ENCODE measurements at places on chromosomes 7 and 10.

GRCh38 chr7:135151533-135151932, 3.7 kb downstream of the TMEM140 start:
- DNase-seq, result no peak

GRCh38 chr7:155733582-155734444, 78.5 kb downstream of the SHH start:
- DNase-seq, result no peak

DNA sequence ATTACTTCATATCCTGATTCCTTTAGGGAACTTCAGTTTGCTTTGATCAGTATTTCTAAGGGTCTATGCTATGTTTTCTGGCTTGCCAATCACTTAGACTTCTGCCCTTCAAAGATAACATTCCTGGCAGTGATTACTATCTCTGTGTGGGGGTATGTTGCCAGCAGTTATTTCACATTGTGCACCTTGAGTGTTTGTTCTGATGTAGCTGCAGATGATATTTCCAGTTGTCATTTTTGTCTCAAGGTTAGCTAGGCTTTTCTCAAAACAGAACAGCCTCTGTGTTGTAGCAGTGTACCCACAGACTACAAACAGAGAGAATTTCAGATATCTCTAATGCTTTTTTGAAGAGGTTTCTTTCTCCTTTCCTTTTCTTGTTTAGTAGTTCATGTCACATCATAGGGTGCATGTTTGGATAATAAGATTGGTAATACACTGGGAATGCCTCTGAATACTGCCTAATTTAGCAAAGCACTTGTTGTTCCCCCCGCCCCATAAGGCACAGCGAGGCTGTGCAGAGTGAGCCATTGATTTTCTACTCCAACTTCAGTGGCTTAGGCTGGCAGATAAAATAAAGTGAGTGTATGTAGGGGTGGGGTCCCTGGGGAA, 134.7 kb upstream of the AGR3 start:
- no peak for DNase-seq

- no peak for DNase-seq
These were observed 66.4 kb downstream of the NHLRC2 start for GRCh38 chr10:113920875-113921274.

DNA sequence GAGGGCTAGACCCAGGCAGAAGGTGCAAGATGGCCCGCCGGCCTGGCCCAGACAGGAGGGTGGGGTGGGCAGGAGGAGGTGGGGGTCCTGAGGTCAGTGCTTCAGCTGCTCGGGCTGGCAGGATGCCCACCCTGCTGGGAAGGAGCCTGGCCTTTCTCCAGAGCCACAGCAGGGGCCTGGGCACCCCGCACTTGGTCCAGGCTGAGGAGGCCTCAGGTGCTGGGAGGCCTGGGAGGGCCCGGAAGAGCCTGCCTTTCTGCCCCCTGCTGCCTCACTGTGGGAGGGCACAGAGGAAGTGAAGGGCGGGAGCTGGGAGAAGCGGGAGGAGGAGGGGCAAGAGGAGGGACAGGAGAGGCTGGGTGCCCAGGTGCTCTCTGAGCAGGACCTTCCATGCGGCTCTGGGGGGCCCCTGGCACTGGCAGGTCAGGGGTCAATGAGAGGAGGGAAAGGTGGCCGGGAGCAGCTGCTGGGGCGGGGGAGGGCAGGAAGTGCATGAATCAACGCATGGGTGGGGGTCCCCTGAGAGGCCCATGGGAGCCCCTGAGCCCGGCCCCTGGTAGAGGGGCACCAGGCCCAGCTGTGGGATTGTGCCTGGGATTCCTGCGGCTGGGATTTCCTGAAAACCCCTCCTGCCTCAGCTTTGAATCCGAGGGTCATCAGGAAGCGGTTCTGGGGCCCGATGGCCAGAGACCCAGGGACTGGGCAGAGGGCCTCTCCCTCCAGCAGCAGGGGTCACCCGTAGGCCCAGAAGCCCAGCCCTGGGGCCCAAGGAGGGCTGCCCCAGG, 49.9 kb downstream of the PWWP2B start:
- DNase-seq, result no peak

DNA sequence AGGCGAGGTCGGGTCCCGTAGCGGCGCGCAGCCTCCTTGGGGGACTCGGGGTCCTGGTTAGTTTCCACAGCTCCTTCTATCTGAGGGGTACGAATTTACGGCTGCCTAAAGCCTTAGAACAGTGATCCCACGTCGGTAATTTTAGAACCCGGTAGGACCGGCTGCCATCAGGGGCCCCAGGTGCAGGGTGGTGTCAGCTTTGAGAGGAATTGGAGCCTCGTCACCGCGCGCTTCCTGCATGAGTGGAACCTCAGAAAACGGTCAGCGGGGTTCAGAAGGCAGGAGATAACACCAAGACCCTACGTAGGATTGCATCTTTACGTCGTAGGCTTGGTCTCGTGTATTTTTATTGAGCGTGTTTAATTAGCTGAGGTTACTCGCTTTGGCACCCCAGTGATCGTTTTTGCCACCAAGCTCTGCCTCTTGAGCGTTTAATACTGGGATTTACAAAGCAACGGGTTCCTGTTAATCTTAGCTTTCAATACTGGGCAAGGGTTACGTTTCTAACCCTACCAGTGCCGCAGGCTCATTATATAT, 443 bp downstream of the RNF32 start:
- peak; percentile 46 for DNase-seq

GRCh38 chr7:37070471-37070870, 346.2 kb upstream of the AOAH start:
- no peak for DNase-seq

GRCh38 chr7:55486192-55486590, 86.1 kb downstream of the VOPP1 start:
- DNase-seq, result no peak

- DNase-seq, result peak; percentile 16
These were observed at the start of gene WNT2 for GRCh38 chr7:117322741-117323304. Gene WNT2, minus strand, starts transcription at chr7:117323058. Its CDS starts 69 bp downstream, at chr7:117322989.

DNA sequence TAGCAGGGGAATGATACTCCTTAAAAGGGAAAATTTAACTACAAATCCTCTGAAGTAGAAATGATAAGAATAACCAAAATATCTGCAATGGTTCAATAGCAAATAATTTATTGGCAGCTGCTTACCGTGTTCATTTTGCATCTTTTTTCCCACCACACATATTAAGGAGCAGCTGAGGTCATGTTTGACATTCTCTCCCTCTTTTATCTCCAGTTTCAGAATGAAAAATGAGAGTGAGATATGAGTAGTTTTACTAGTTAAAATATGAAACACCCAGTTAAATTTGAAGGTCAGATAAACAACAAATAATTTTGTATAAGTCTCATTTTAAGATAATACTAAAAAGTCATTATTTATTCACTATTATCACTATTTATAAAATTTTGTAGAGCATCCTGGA, 3.1 kb downstream of the LIPN start:
- no peak for DNase-seq

- DNase-seq, result peak; percentile 2
These were observed 68.9 kb upstream of the DNAAF5 start for GRCh38 chr7:657565-658119.

DNA sequence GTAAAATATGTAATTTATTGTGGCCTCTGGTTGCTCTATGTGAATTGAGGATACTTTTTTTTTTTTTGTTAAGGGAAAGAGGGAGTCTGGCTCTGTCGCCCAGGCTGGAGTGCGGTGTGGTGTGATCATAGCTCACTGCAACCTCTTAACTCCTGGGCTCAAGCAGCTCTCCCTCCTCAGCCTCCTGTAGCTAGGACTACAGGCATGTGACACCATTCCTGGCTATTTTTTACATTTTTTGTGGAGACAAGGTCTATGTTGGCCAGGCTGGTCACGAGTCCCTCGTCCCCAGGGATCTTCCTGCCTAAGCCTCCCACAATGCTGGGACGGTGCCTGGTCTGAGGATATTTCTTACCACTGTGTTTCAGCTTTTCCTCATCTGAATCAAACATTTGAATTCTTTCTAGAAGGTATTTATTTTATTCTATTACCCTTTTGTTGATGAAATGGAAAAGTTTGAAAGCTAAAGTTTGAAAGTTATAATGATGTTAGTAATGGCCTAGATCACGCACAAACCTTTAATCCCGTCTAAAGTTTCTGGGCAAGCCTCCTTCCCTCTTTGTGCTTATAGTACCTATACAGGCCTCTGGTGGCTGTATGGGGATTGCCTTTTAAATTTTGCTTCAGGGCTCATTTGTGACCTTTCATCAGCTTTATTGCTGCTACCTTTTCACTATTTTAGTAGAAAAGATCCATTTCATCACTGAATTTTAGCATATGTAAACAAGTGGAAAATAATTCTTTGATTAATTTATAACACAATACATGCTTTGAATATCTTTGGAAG, 2.0 kb downstream of the IFRD1 start:
- DNase-seq, result peak; percentile 43

DNA sequence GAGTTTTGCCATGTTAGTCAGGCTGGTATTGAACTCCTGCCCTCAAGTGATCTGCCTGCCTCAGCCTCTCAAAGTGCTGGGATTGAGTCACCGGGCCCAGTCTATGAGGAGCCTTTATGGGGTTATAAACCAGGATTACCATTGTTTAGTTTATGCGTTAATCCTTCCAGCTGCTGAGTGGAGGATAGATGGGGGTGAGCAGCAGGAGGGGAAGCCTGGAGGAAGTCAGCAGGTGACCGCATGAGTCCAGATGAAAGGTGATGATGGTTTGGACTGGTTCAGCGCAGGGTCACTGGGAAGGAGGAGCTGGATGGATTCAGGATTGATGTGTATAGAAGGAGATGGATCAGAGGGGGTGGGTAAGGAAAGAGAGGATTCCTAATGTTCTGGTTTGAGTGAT, 197.1 kb downstream of the ADAM12 start:
- DNase-seq, result peak; percentile 49

DNA sequence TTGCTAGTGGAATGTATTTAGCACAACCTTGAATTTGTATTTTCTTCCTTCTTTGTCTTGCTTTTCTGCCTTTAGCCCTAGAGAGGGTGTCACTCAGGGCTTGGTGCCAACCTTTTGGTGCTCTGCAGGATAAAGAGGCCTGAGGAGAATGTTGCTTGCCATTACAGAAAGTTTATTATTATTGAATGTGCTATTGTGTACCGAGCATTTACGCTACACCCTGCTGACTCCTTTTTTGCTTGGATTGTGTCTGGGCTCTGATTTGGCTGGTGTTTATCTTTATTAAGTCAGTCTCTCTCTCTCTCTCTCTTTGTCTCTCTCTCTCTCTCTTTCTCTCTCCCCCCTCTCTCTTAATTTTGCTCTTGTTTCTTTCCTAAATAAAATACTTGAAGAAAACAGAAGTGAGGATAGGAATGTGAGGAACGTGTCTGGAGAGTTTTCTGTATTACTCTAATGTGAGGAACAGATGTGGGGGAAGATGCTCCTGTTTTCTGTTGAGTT, 284.4 kb upstream of the PHYHIPL start:
- DNase-seq, result peak; percentile 51

All from astrocyte of the spinal cord (primary cell).